ENCODE measurements at places on chromosomes 11 and 22.

- DNase-seq, result no peak
These were observed 383.4 kb downstream of the TBC1D22A start for GRCh38 chr22:47145883-47146282.

DNA sequence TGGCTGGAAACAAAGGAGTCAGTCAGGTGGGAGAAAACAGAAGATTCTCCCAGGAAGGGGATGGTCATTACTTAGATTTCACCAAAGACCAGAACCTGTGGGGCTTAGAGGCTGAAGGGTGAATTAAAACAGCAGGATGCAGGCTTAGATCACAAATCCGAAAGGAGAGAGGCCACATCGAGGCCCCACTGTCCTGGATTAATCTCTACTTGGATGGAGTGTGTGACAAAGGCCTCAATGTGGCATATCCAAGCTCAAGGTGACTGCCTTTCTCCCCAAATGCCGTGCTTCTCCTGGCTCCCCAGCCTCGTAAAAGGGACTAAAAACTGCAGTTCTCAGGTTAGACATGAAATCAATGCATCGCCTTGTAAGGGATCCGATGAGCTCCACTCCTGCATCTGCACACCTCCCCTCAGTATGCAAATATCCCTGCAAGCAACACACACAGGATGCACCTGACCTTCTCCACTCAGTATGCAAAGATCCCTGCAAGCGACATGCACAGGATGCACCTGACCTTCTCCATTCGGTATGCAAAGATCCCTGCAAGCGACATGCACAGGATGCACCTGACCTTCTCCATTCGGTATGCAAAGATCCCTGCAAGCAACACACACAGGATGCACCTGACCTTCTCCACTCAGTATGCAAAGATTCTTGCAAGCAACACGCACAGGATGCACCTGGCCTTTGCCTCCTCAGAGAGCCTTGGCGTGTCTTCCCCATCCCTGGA lies 447.4 kb downstream of the BRD1 start:
- peak; percentile 86 for DNase-seq

DNA sequence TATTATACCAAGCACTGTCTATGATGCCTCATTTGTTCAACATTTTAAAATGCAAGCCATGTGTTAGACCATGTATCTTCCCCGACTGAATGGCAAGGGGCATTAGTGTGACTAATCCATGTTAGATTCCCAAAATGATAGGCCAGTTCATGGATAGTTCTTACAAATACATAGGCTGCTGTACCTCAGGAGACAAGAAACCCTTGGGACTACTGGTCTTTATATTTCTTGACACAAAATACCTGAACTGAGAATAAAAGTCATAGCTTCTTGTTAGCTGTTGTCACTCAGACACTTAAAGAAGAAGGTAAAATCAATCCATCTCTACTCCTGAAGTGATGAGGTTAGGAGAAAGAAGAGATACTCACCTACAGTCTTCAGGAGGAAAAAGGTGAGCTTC lies at the start of gene OR8D4:
Gene OR8D4 (plus strand): TSS at position 301 of the 400 bp plus-strand sequence. CDS start 4,265 bp downstream, outside the sequence.
- no peak for DNase-seq

DNA sequence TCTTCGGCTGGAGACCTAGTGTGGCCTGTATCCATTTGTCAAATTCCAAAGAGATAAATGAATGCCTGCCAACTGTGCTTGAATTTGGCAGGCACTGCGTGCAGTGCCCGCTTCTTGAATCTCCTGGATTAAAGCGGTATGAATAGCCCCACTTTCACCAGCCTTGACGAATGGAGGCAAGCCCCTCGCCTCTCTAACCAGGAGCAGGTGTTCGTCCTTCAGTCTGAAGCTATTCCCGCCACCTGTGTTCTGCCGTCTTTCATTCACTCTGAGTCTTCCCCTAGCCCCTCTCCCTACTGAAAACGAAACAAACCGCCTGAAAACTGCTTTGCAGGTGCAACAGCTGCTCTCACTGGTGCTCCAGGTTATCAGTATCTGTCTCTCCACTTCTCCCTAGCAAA lies 11.2 kb downstream of the NLRP14 start:
- DNase-seq, result no peak

DNA sequence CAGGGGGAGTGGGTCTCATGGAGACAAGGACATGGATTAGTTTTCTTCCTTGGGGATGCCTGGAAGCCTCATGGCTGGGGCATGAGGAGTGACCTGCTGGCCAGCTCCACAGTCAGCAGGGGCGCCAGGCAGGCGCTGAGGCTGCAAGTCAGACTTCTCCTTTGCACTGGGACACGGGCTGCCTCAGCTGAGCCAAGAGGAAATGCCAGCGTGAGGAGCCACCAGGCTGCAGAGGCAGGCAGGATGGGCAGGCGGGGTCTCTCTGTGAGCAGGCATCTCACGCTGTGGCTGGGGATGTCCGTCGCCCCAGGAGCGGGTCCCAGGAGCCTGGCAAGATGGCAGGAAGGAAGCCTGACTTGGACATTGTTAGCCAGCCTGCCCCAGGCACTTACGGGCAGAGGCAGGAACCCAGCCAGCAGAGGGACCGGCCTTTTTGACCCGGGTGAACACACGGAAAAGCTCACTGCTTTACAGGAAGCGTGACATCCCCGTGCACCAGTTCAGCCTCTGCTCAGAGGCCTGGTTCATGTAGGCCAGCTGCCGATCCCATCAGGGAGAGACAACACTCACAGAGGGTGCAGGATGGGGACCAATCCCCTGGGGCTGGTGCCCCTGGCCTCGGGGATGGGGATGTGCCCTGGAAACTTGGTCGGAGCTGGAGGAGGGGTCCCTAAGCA lies 10.2 kb downstream of the GNB1L start:
- DNase-seq, result peak; percentile 26

- no peak for DNase-seq
These were observed 16.0 kb downstream of the KCNQ1OT1 start for GRCh38 chr11:2683806-2684205.

GRCh38 chr11:112899235-112900006 lies 61.8 kb upstream of the NCAM1 start:
- DNase-seq, result no peak

DNA sequence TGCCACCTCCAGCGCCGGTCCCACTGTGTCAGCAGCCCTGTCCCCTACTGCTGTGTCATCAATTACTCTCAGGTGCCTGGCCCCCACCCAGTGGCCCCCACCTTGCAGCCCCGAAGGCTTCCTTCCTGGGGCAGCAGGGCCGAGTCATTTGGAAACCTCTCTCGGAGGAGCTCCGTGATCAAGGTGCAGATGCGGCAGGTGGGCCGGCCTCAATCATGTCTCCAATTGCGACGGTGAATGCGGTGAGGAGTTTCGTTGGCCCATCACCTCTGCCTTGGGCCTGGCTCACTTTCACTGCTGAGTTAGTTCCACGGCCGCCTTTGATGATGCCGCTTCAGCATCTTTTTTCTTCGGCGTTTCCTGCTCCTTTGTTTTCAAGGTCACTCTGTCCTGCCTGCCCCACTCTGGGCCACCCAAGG lies 11.3 kb upstream of the CXCR5 start:
- no peak for DNase-seq
